ENCODE measurements at places on chromosomes 1 and 21. TPM values are rescaled to one million over a fixed set of nuclear protein-coding genes. Genes with fewer than 3 reads are reported as not detected.

- DNase-seq = no peak
These were observed 35.8 kb downstream of the PLEKHA6 start for GRCh38 chr1:204323887-204324286.

GRCh38 chr1:116997066-116997465 lies 4.5 kb upstream of the CD101 start:
- DNase-seq = no peak

DNA sequence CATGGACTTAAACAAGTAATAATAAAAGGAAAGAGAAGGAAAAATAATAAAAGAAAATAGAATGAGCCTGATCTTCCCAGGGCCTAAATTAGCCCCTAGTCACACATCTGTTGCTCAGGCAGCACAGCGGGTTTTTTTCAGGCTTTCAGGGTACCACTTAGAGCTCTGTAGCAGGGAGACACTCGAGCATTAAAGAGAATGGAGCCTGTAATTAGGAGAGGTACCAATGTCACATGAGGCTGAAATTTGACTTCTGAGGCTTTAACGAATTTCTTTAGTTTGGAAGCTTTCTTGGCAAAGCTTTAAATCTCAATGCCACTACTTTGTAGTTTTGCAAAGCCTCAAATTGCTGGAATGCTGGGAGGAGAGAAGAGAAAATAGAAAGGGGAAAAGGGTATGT lies 116.3 kb downstream of the AK5 start:
- DNase-seq = no peak

GRCh38 chr1:91526496-91526895 lies 25.8 kb downstream of the CDC7 start:
- DNase-seq = no peak

LRRC53 gene
- total RNA-seq = not detected

Data from posterior vena cava (tissue), 2 donors.